Stimulated activated CD4-positive, alpha-beta T cell treated with anti-CD3 and anti-CD28 coated beads, TNF-alpha, amount 100 ng/mL, for 48 hours (primary cell): ENCODE measurements at places on chromosomes 1 and 21.

- DNase-seq: no peak
Measured at GRCh38 chr1:92755541-92756461, 29.1 kb downstream of the EVI5 start.

- DNase-seq: no peak
Measured at GRCh38 chr1:202844935-202845334, 34.2 kb downstream of the PCAT6 start.

GRCh38 chr1:79198832-79199231 is 192.3 kb upstream of the ADGRL4 start:
- no peak for DNase-seq

- DNase-seq: no peak
Measured at GRCh38 chr1:1875932-1876331, 15.0 kb downstream of the GNB1 start.

GRCh38 chr1:194870860-194871259 is 1684.4 kb upstream of the B3GALT2 start:
- no peak for DNase-seq

DNA sequence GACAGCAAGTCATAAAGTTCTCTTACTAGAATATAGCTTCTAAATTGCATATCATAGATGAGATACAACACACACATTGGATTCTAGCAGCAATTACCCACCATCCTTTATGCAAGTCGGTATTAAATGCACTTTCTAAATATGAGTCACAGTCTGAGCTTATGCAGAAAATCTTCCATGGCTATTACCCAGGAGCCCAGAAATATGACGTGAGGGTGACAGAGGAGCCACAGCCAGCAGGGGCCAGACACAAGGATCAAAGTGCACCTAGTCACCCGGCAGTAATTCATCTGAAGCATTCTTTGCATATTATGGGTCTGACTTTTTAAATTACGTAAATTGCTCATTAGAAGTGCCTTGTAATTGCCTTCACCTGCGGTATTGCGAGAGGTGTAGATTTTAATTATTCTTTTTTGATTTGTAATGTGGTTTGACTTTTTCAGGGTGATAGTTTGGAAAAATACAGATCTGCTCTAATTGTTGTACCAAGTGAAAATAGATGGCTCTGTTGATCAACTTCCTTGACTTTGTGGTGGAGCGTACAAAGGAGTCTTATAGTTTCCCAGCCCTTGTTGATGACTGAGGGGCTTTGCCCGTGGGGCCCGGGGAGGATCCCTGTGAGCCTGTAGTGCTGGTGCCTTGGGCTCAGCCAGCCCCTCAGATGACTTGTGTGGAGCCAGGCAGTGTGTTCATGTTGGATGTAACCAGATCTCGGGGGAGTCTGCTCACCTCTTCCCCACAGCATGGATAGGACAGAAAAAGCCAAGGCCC is 470.0 kb upstream of the VAMP3 start:
- no peak for DNase-seq

DNA sequence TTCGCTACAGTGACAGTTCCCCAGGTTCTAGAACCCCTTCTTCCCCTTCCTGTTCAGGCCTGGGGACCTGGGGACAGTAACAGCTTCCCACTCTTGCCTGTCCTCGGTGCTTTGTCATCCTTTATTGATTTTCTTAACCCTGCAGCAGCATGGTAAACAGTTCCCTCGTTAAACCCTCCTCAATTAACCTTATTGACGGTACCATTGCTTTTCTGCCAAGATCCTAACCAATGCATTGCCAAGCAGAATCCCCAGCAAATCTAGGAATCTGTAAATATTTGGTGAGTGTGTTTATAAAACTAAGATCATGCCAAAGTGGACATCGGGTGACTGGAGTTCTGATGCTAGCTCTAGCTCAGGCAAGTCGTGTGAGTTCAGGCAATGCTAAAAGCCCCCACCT is 99.6 kb upstream of the KAZN start:
- DNase-seq: no peak

- no peak for DNase-seq
Measured at GRCh38 chr21:27802816-27803475, 836.1 kb upstream of the ADAMTS5 start.

GRCh38 chr1:66374561-66375111 is 159.3 kb upstream of the SGIP1 start:
- no peak for DNase-seq
